Endodermal cell (in vitro differentiated cells): ENCODE measurements at places on chromosomes 16 and 17.

- no peaks in the 10 kb centered on the region for H3K36me3 ChIP-seq
- H3K27me3 ChIP-seq: no peaks in the 10 kb centered on the region
- peaks cover 6% of the 10 kb centered on the region for H3K4me1 ChIP-seq
Observed at GRCh38 chr16:56866955-56867830, 2.2 kb downstream of the SLC12A3 start.

DNA sequence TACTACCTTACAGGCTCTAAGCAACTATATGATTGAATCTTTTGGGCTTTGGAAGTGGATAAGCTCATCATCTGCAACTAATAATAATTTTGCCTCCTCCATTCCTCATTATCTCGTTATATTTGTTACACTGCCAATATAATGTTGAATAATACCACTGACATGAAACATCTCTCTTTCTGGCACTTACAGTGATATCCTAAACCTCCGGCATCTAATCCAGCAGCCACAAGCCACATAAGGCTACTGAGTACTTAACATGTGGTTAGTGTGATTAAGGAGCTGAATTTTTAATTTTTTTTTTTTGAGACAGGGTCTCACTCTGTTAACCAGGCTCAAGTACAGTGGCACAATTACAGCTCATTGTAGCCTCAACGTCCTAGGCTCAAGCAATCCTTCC lies 9.6 kb downstream of the CDC42EP4 start:
- H3K36me3 ChIP-seq: peaks cover 29% of the 10 kb centered on the region
- H3K4me1 ChIP-seq: peaks cover 29% of the 10 kb centered on the region
- no peak overlapping the region for H3K4me3 ChIP-seq
- H3K27me3 ChIP-seq: no peaks in the 10 kb centered on the region

- no peaks in the 10 kb centered on the region for H3K36me3 ChIP-seq
- no peak for DNase-seq
- no peak overlapping the region for H3K27ac ChIP-seq
- no peaks in the 10 kb centered on the region for H3K27me3 ChIP-seq
- no peak overlapping the region for H3K4me3 ChIP-seq
Observed at GRCh38 chr16:84931107-84931494, 80.2 kb downstream of the ZDHHC7 start.

- H3K27me3 ChIP-seq: no peaks in the 10 kb centered on the region
- H3K4me1 ChIP-seq: peaks cover under 1% of the 10 kb centered on the region
- DNase-seq: no peak
- H3K36me3 ChIP-seq: no peaks in the 10 kb centered on the region
- H3K4me3 ChIP-seq: no peak overlapping the region
- H3K27ac ChIP-seq: no peak overlapping the region
Observed at GRCh38 chr16:82634955-82635610, 8.3 kb downstream of the CDH13 start.

DNA sequence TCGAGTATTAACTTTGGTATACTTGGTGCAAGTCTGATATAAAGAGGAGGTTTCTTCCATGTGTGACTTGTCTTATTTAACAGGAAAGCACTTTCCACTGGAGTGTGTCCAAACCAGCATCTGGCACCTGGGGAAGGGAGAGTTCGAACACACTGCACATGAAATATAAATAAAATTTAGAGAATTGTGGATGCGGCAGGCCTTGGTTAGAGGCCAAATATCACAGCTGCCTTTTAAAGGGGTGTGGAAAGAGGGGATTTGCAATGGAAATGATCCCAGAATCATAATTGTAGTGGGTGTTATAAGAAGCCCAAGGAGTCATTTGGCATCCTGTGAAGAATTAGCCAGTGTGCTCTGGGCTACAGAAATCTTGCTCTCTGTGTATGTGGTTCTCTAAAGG lies 4.3 kb upstream of the NXN start:
- no peaks in the 10 kb centered on the region for H3K4me1 ChIP-seq
- no peak overlapping the region for H3K4me3 ChIP-seq
- H3K36me3 ChIP-seq: no peaks in the 10 kb centered on the region
- H3K27me3 ChIP-seq: no peaks in the 10 kb centered on the region
- no peak overlapping the region for H3K27ac ChIP-seq

DNA sequence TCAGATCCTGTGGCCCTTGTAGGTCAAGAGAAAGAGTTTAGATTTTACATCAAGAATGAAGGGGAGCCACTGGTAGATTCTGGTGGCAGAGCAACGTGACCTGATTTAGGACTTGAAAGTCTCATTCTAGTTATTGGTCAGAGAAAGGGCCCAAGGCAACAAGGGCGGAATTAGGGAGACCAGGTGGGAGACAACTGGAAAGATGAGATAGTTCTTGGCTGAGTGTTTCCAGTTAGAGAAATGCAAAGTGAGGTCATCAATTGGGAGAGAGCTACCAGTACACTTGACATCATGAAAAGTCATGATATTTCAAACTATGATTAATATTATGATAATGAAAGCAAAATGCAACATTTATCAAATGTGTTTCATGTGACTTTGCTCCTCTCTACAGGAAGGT lies 147.2 kb upstream of the FAM20A start:
- no peak overlapping the region for H3K4me3 ChIP-seq
- DNase-seq: no peak

DNA sequence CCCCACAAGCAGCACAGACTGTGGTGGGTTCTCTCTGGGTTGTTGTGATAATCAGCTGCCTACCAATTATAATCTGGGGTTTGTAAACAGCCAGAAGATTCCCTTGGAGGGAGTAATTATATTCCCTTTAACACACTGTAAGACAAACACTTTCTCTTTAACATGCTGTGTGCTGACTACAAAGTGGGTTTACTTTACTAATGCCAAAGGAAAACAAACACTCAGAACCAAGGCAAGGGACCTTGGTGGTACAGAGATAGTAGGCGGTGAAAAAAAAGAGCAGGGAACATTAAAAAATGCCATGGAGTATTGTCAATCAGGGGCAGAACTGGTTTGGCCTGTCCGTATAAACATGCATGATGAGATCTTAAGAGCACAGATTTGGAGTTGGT lies 3.0 kb upstream of the VAT1L start:
- H3K36me3 ChIP-seq: no peaks in the 10 kb centered on the region
- H3K4me1 ChIP-seq: no peaks in the 10 kb centered on the region
- DNase-seq: no peak
- no peak overlapping the region for H3K4me3 ChIP-seq
- peaks cover 48% of the 10 kb centered on the region for H3K27me3 ChIP-seq
- no peak overlapping the region for H3K27ac ChIP-seq

- H3K4me1 ChIP-seq: no peaks in the 10 kb centered on the region
- no peak for DNase-seq
- H3K4me3 ChIP-seq: no peak overlapping the region
- no peaks in the 10 kb centered on the region for H3K36me3 ChIP-seq
- no peaks in the 10 kb centered on the region for H3K27me3 ChIP-seq
Observed at GRCh38 chr16:85959686-85960085, 60.7 kb downstream of the IRF8 start.

- no peak overlapping the region for H3K4me3 ChIP-seq
- no peaks in the 10 kb centered on the region for H3K36me3 ChIP-seq
- H3K27ac ChIP-seq: no peak overlapping the region
- H3K4me1 ChIP-seq: no peaks in the 10 kb centered on the region
- peaks cover 52% of the 10 kb centered on the region for H3K27me3 ChIP-seq
- no peak for DNase-seq
Observed at GRCh38 chr16:79074951-79075350, 525.6 kb downstream of the MAF start.

DNA sequence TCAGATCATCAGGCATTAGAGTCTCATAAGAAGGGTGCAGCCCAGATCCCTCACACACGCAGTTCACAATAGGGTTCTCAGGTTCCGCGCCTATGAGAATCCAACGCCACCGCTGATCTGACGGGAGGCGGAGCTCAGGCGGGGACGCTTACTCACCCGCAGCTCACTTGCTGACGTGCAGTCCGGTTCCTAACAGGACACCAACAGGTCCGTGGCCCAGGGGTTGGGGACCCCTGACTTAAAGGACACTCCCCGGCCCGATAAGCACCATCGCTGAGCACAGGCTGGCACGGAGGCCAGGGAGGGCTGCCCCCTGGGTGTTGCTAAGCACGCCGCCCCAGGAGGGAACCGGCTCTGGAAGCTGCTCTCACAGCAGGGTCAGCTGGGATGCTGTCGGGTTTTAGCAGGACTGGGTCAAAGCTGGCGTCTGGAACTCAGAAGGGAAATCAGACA lies 30.1 kb upstream of the BAHCC1 start:
- H3K4me1 ChIP-seq: peaks cover 4% of the 10 kb centered on the region
- H3K4me3 ChIP-seq: no peak overlapping the region
- H3K27me3 ChIP-seq: peaks cover 18% of the 10 kb centered on the region

DNA sequence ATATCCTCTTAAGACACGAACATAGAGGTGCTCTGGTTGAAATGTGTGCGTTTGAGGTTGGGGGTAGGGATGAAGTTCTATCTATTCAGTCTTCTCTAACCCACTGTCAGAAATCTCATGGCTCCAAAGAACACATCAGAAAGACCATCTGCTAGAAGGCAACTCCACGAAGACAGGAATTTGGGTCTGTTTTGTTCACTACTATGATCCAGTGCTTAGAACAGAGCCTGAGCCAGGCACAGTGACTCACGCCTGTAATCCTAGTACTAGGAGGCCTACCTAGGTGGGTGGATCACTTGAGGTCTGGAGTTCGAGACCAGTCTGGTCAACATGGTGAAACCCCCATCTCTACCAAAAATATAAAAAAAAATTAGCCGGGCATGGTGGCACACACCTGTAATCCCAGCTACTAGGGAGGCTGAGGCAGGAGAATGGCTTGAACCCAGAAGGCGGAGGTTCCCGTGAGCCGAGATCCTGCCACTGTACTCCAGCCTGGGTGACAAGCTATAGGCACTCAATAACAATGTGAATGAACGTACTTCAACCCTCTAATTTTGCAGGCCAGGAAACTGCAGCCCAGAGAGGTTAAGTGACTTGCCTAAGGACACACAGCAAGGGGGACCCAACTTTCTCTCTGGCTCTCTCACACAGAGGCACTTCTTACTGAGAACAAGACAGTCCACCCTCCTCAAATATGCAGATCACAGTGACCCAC lies 2.3 kb downstream of the CASKIN2 start:
- no peak overlapping the region for H3K4me3 ChIP-seq
- peaks cover 7% of the 10 kb centered on the region for H3K4me1 ChIP-seq
- DNase-seq: no peak
- no peaks in the 10 kb centered on the region for H3K27me3 ChIP-seq
- no peak overlapping the region for H3K27ac ChIP-seq

DNA sequence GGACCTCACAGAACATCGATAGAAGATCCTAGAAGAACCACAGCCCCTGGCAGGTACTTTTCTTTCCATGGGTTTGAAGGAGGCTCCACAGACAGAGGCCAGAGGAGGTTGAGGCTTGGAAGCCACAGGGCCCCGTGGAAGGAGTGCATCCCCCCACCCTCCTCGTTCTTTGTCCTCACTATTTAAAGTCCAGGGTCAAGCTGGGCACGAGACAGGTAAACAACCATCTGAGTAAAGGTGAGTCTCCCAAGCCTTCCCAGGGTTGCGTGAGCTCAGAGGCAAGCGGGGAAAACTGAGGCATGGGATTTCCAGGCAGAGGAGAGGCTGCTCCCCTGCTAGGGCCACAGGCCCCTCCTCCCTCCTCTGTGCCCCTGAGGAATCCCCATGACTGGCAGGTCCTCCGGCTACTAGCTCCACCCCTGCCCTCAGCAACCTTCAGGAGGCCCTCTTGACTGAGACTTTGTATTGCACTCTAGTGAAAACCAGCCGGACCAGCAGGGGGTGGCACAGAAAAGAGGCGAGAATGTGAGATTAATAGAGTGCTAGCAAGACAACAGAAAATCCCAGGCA lies 927 bp upstream of the SULT1A2 start:
- H3K4me1 ChIP-seq: peaks cover 4% of the 10 kb centered on the region
- no peak overlapping the region for H3K27ac ChIP-seq
- DNase-seq: peak; percentile 74
- H3K36me3 ChIP-seq: no peaks in the 10 kb centered on the region
- no peak overlapping the region for H3K4me3 ChIP-seq

DNA sequence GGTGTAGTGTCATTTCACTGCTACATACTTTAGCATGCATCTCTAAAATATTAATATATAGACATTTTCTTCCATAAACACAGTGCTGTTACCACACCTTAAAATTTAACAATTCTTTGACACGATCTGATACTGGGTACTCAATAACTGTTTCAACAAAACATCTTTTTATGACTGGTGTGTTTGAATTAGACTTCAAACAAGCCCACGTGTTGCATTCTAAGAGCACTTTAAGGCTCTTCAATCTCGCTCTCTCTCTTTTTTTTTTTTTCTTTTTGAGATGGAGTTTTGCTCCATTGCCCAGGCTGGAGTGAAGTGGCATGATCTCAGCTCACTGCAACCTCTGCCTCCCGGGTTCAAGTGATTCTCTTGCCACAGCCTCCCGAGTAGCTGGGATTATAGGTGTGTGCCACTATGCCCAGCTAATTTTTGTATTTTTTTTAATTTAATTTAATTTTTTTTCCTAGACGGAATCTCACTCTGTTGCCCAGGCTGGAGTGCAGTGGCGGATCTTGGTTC lies 15.8 kb upstream of the SLC46A1 start:
- no peaks in the 10 kb centered on the region for H3K36me3 ChIP-seq
- H3K27me3 ChIP-seq: no peaks in the 10 kb centered on the region
- no peak overlapping the region for H3K4me3 ChIP-seq
- no peaks in the 10 kb centered on the region for H3K4me1 ChIP-seq
- no peak overlapping the region for H3K27ac ChIP-seq

GRCh38 chr16:1976216-1976520 lies 4.3 kb downstream of the TBL3 start:
- peaks cover 26% of the 10 kb centered on the region for H3K27me3 ChIP-seq
- no peak overlapping the region for H3K27ac ChIP-seq
- no peaks in the 10 kb centered on the region for H3K4me1 ChIP-seq
- no peak overlapping the region for H3K4me3 ChIP-seq
- DNase-seq: no peak
- H3K36me3 ChIP-seq: peaks cover 24% of the 10 kb centered on the region

- no peaks in the 10 kb centered on the region for H3K27me3 ChIP-seq
- H3K4me1 ChIP-seq: peaks cover 6% of the 10 kb centered on the region
- no peak overlapping the region for H3K4me3 ChIP-seq
- no peak for DNase-seq
- H3K27ac ChIP-seq: no peak overlapping the region
Observed at GRCh38 chr16:88537859-88538258, 32.3 kb upstream of the ZC3H18 start.

DNA sequence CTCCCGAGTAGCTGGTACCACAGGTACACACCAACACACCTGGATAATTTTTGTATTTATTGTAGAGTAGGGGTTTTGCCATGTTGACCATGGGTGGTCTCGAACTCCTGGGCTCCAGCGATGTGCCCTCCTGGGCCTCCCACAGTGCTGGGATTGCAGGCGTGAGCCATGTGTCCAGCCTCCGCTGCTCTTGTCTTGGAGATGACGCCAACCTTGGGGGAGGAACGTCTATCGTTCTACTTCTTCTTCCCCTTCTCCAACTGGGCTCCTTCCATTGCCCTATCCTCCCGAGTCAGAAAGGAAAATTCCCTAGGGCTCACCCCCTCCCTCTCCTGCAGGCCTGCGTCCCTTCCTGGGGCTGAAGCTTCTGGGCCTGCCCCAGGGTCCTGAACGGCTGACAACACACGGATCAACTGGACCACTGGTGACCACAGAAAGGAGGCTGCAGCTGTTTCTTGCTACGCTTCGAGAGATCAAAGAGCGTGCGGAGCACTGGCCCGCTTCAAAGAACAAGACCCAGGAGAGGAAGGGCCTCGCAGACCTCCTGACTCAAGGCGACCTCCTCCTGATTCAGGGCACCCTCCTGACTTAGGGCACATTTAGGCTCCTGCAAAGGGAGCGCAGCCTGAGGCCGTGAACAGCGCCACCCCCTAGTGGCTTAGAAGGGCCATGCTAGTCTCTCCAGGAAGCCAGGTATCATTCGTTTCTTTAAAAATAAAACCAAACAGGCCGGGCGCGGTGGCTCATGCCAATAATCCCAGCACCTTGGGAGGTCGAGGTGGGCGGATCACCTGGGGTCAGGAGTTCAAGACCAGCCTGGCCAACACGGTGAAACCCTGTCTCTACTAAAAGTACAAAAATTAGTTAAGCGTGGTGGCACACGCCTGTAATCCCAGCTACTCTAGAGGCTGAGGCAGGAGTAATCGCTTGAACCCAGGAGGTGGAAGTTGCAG lies 48.5 kb upstream of the HELZ start:
- H3K36me3 ChIP-seq: no peaks in the 10 kb centered on the region
- no peaks in the 10 kb centered on the region for H3K27me3 ChIP-seq
- peak; percentile 93 for DNase-seq
- no peak overlapping the region for H3K4me3 ChIP-seq
